GM03348 (cell line): ENCODE measurements at places on chromosomes 12 and 14.

DNA sequence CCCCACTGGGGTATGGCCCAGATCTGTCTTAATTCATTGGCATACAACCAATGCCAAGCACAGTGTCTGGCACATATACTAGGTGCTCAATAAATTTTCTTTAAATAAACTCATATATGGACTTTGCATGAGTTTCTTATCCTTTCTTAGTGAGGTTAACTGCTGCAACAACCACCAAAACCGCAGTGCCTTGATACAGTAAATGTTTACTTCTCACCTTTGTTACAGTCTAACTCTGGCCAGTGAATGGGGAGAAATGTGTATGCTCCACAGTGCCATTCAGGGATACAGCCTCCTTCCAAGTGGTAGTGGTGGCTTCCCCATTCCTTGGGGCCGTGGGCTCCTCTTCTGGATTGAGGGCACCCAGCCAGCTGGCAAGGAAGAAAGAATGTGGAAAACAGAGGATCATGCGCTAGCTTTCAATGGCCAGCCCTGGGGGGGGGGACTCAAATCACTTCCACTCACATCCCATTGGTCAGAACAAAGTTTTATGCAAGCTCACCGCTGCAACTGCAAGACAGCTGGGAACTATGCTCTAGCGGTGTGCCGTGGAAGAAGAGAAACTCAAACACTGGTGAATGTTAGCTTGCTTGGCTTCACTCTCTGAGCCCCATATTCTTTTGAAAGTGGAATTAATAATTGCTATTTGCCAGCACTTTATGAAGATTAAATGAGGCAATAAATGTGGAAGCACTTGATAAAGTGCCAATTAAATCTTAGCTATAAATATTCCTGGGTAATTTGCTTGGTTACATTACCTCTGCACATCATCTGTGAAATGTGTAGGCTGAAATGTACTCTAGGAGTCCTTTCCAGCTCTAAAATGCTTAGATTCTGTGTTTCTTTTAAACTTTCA is 51.0 kb upstream of the SOCS2 start:
- no peak for DNase-seq

DNA sequence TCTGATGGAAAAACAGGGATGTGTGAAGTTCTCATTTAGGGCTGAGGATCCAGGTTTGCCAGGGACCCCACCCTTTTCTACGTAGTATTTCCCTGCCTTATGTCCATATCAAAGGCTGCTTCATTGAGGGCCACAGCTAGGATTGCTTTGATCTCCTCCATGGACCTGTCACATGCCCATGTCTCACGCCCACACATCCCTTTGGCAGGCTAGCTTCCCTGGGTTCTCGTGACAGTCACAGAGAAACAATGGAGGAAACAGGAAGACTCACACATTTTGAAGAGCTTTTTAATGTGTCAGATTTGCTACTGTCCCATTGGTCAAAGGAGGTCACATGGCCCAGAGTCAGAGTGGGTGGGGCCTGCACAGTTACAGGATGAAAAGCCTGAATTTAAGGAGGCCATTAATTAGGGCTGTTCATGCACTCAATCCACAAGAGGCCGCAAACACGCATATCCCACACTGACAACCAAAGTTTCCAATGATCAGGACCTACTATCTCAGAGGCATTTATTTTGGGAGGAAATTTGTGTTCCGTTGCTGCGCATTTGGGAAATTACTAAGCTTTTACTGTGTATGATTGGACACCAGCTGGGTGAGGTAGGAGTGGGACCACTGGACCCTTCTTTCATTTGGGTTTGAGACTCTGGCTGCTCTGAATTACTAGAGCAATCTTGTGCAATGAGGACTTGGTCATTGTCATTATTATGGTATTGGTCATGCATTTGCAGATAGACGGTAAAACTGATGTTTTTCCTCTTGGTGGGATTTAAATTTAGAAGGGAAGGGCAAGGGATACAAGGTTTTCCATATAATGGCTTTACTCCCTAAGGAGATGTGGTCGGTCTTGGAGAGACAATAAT is 266.2 kb downstream of the KTN1 start:
- DNase-seq: no peak

GRCh38 chr14:99971941-99972747 is 93.1 kb upstream of the EVL start:
- DNase-seq: peak; percentile 45

DNA sequence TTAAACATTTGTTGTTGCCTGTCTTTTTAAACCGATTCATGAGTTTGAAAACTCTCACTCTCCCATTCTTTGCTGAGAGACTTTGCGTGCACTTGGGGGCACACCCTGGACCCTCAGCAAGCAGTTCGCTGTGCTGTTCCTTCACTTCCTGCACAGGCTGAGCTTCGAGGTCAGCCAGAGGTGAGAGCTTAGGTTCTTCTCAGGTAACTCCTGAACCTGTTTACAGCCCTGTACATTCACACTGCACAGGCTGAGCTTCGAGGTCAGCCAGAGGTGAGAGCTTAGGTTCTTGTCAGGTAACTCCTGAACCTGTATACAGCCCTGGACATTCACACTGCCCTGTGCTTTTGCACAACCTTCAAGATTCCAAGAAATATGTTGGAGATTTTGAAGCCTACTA is 9.8 kb upstream of the CLECL1 start:
- DNase-seq: no peak

DNA sequence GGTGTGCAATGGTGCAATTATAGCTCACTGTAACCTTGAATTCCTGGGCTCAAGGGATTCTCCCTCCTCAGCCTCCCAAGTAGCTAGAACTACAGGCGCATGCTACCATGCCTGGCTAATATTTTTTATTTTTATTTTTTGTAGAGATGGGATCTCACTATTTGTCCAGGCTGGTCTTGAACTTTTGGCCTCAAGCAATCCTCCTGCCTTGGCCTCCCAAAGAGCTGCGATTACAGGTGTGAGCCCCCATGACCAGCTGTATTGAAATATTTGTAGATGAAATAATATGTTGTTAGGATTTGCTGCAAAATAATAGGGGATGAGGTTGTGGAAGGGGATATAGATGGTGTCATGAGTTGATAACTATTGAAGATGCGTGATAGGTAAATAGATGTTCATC is 4.9 kb downstream of the KLHL28 start:
- no peak for DNase-seq

DNA sequence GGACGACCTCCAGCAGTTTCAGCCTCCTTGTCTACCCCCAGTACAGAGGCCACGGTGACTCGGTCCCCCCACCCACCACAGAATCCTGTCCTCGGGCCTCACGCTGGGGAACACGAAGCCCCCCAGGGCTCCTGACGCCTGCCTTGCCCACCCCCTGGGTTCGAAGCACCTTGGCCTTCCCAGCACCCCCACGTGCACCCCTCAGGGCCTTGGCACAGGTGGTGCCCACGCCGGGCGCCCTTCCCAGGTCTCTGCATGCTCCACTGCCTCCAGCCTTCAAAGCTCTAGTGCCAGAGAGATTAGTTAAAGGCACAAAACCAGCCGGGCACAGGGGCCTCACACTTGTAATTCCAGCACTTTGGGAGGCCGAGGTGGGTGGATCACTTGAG is 61.8 kb downstream of the NOC4L start:
- no peak for DNase-seq

- DNase-seq: no peak
These were observed 29.7 kb downstream of the BRAP start for GRCh38 chr12:111656016-111656415.

DNA sequence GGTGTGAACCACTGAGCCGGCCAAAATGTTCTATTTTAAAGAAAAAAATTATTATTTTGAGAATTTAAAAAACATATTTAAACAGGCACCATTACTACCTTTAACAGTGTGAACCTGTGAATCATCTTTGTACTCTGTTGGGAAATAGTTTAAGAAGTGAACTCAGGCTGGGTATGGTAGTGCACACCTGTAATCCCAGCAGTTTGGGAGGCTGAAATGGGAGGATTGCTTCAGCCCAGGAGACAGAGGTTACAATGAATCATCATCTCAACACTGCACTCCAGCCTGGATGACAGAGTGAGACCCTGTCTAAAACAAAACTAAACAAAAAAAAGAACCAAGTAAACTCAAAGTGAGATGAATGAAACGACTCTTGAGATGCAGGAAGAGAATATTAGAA is 3.1 kb upstream of the WDR89 start:
- DNase-seq: no peak

DNA sequence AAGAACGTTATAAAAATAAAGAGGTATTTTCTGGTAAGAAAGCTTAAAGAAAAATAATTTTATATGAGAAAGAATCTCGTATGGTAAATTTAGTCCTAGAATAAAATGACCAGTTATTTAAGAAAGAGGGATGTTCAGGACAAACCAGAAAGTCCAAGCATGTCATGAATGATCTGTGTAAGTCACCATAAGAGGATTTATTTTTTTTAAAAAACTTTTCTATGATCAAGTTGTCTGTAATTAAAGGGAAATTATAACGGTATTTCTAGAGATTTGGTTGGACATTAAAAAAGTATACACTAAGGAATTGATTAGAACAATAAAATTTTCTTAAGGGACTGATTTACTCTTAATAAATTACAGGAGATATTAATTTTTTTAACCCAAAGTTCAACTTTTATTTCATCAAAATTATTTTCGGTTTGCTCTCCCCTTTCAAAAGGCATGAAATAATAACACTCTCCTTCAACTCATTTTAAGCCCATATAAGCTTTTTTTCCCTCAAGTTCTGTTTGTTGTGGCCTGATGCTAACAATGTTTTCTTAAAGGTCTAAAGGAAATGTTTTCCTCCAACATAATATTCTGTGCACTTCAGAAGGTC is 49.9 kb upstream of the CPSF6 start:
- no peak for DNase-seq

DNA sequence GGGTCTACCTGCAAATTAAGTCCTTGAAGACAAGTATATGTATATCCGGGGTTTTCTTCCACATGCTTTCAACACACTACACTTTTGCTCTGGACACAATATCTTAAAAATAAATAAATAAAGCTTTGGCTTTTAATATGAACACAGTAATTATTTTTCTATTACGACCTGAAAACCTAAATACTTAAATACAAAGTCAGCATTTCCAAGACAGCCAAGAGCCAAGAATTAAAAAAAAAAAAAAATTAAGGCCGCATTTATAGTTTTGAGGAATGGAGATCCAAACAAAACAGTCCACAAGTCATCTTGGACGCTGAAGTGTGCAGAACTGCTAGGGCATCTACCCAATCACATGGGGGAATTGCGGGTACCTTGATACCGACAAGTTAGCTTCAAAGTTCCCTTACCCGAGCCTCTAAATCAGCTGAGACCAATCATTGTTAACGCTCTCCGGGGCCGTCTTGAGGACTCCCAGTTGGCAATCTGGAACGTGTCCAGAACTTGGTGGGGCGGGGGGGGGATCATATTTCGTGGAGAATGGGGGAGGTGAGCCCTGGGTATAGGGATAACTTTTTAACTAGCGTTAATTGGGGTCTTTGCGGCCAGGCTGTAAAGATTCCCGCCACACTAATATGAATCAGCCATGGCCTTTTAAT is 731 bp upstream of the PCNX4 start:
- DNase-seq: peak; percentile 70

DNA sequence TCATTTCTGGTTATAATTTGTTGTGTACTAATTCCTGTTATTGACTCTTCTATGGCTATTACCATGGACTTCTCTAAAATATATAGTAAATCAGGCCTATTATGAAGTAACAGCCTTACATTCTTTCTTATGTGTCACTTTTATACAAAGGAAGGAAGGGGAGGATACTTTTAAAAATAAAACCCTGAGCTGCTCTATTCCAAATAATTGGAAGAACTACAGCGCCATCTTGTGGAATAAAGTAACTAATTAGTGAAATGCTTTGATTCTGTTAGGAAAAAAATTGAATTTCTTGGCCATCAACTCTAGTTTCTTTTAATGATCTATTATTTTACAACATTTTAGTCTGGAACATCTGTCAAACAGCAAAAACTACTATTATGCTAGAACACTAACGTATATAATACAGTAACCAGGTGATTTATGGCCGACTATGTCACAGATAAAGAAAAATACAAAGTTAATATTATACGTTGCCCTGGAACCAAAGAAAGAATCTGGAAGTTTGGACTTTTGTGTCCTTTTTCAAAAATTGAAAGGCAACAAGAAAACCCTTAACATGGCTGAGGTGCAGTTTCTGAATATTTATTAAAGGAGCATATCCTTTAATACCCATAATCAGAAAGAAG is 55.0 kb upstream of the NELL2 start:
- DNase-seq: peak; percentile 56

GRCh38 chr12:93178154-93178878 is 199.4 kb upstream of the NUDT4 start:
- DNase-seq: no peak

- DNase-seq: peak; percentile 15
These were observed 74.0 kb upstream of the CDKN3 start for GRCh38 chr14:54322701-54323337.

- no peak for DNase-seq
These were observed 55.7 kb upstream of the ABCD2 start for GRCh38 chr12:39675263-39675662.

GRCh38 chr12:45406988-45407850 is 191.3 kb downstream of the ANO6 start:
- no peak for DNase-seq

DNA sequence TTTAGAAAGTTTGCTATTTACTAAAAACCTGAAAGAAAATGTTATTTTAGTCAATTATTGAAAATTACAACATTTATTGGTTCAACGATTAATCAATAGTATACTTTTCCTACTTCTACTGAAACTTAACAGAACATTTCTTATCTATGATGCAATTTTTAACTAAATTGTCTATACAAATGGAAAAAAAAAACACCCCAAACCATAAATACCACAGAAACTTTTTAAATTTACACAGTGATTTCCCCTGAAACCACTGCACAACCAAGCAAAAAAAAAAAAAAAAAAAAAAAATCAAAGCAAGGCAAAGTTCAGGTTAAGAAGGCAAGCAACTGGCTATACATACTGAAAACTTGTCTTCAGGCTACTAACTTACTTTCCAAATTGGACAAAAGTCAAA is 71.9 kb upstream of the POC1B start:
- DNase-seq: no peak

DNA sequence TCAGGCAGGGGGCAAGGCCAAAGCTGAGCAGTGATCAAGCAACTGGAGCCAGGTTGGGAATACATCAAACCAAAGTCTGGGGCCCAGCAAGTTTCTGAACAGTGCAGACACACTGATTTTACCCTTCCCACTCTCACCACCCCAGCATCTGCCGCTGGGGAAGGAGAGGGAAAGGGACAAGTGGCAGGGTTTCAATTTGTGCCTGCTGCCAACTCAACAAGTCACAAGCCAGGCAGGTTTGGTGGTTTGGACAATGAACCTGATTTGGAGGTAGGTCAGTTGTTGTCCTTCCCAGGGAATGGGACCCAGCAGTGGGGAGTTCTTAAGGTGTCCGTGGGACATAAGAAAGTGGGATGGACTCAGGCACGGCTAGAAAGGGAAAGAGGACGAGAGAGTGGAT is 151.9 kb upstream of the NOS1 start:
- DNase-seq: no peak

DNA sequence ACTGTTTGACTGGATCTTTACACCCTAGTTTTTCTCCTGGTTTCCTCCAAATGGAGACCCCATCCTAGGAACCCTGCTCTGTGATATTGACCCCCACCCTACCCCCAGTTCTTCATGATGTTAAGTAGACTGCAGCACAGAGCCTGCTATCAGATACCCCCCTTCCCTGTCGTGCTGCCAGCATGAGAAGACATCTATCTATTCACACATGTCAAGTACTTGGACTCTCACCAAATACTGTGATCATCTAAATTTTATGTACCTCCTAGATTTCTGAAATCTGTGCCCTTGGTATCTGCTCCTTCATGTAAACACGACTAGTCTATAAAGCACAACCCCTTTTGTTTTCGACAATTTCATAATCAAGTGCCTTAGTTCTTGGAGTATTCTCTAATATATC is 38.9 kb downstream of the FERMT2 start:
- DNase-seq: no peak

GRCh38 chr12:64672925-64673409 is 62.7 kb downstream of the RASSF3 start:
- DNase-seq: no peak

- DNase-seq: no peak
These were observed 164.5 kb downstream of the MGAT4C start for GRCh38 chr12:86091681-86092080.
